Activated CD4-positive, CD25-positive, alpha-beta regulatory T cell treated with anti-CD3 and anti-CD28 coated beads, Interleukin-2, amount 50 U/mL, for 72 hours (primary cell): ENCODE measurements at places on chromosomes 11 and 22.
A peak's percentile ranks its signal among the peaks of the same experiment; 100 is the strongest.

DNA sequence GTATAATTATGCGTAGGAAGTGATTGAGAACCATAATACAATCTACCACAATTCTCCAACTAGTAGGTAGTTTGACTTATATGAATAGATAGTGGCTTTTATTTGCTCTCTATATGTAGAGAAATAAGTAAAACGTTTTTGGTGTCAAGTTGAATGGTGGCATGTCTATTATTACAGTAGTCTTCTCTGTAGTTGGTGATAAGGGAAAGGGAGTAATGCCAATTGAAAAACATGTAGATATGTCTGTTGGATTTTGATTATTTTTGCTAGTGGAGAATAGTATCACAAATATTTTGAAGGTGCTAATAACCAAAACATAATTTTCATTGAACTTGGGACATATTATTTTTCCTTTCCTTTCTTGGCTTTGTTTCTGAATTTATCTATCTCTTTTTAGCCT is 17.5 kb downstream of the FBXO7 start:
- DNase-seq: no peak

- DNase-seq: no peak
Observed at GRCh38 chr11:72534371-72535193, 100.3 kb upstream of the CLPB start.

DNA sequence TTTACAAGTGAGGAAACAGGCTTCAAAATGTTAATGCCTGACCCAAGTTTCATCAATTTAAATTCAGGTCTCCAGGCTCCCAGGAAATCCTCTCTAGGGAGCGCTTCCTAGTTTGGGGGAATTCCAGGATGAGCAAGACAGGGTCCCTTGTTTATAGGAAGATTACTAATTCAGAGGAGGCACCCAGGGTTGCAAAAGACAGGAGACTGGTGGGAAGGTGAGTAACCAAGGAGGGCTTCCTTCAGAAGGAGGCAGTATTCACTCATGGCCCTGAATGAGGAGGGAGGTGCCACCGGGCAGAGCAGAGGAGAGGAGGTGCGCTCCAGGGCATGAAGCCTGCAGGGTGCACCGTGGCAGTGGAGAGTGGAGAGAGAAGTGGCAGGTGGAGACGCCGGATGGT is 1.6 kb downstream of the TMEM132A start:
- DNase-seq: no peak

DNA sequence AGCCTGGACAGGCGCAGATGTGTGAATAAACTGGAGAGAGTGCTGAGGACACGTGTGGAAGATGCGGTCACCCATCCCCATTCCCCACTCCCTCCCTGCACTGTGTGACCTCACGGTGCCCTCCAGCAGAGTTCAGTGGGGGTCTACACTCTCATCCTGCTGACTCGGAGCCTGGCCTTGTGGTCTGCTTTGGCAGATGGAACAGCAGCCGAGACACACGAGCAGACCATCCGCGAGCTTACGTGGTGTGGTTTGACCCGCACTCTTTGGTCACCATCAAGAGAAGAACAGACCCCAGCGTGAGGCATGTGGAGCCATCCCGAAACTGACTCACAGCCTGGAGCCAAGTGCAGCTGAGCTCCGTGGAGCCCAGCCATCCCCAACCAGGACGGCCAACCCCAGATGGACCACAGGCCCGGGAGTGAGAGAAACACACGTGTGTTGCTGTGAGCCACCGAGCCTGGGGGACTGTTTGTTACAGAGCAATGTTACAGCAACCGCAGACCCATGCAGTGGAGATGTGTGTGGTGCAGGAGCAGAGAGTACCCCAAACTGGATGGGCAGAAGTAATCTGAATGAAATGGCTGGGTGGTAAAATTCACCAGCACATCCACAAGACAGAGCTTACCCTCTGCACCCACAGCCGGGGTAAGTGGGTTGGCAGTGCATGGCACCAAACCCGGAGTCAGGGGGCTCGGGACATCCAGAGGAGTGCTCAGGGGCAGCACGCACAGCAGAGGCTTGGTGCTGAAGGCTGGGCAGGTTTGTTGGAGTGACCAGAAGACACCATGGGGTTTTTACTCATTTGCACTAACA is 90.7 kb downstream of the RTL6 start:
- DNase-seq: no peak

- DNase-seq: no peak
Observed at GRCh38 chr22:48192920-48193319, 1430.5 kb downstream of the TBC1D22A start.

DNA sequence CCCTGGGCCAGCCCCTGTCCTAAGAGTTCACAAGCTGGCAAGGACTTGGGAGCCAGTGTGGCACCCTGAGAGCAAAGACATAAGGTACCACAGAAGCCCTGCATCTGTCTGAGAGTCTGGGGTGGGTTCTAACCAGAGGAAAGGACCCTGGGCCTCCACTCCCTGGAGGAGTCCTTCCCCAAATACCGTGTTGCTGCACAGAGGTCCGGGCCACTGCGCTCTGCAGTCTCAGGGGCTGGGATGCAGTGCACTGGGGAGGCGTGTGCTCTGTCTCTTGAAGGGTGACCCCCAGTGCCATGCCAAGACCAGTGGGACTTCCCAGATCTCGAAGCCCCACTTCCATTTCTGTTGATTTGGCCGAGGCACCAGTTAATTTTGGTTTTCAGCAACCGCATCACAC is 4.3 kb upstream of the SH3BP1 start:
- no peak for DNase-seq

DNA sequence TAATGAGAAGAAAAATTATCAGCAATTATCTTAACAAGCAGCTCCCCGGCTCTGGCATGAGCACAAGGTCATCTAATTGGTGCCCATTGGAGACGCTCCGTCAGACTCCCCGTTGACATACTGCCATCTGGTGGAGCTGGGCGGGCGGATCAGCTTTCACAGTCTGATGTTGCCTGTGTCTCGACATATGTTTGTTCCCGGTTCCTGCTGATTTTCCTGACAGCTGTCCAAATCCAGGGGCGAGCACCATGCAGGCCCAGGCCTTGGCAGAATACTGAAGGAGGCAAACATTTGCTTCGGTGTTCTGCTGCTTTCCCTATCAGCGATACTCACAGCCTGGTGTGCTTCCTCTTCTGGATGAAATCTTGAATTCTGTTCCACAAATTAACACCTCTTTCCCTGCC is 43.8 kb upstream of the BARX2 start:
- peak; percentile 62 for DNase-seq

DNA sequence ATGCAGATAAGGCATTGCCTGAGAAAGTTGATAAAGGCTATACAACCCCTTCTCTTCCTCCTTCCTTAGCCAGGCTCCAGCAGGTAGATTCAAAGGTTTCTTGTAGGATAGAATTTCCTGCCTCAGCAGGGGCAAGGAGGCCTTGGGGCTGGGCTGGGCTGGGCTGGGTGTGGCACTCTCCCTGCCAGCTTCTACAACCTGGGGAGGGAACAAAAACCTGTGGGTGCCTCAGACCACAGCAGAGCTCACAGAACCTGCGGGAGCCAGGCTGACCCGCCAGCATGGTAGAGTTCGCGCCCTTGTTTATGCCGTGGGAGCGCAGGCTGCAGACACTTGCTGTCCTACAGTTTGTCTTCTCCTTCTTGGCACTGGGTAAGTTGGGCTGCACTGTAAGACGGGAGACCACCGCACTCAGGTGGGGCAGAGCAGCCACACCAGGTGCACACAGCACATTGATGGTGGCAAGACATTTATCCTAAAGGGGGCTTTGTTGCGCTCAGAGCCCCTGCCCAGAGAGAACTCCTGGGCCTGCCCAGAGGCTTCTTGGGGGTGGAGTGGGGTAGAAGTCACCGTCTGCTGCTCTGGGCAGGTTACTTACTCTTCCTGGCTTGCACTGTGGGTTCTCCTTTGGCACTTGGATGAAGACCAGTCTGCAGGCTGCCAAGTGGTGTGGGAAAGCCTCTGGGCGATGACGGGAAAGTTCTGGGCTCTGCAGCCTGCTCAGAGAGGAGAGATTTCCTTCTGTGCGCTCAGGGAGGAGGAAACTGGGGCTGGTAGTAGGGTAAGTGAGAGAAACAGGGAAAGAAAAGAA is at the start of gene MOGAT2:
MOGAT2 (plus strand) TSS at position 231 of the 811 bp plus-strand sequence; CDS start at position 282, 51 bp downstream.
- no peak for DNase-seq

DNA sequence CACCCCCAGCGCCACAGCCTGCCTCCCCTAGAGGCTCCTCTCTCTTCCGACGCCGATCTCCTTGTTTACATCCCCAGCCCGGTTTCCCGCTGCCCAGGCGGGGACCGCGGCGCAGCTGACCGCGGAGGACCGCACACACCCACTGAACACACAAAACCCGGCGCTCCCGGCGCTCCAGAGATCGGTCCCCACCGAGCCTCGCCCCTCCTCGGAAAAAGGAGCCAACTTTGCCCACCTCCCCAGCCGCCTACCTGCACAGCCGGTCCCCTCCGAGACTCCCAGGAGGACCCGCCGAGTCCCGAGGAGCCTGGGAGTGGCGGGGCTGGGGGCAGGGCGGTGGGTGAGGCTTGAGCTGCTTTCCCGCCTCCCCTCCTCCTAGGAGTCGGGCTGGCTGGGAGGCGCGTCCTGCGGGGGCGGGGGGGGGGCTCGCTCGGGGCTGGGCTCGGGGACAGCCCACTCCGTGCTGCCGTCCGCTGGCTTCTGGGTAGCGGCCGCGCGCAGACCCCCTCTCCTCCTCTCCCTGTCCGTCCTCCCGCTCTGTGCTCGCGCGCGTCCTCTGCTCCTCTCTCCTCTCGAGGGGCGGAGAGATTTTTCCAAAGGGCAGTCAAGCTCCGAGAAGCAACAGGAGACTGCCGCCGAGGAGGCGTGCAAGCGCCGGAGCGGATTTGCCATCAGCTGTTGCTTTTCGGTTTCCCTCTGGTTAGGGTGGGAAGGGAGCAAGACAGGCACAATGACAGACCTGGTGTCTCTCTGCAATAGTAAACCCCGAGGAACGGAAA is at the start of gene FXYD6:
FXYD6 (minus strand) TSS at position 318 of the 779 bp plus-strand sequence. CDS start 33,882 bp downstream, outside the sequence.
- no peak for DNase-seq

DNA sequence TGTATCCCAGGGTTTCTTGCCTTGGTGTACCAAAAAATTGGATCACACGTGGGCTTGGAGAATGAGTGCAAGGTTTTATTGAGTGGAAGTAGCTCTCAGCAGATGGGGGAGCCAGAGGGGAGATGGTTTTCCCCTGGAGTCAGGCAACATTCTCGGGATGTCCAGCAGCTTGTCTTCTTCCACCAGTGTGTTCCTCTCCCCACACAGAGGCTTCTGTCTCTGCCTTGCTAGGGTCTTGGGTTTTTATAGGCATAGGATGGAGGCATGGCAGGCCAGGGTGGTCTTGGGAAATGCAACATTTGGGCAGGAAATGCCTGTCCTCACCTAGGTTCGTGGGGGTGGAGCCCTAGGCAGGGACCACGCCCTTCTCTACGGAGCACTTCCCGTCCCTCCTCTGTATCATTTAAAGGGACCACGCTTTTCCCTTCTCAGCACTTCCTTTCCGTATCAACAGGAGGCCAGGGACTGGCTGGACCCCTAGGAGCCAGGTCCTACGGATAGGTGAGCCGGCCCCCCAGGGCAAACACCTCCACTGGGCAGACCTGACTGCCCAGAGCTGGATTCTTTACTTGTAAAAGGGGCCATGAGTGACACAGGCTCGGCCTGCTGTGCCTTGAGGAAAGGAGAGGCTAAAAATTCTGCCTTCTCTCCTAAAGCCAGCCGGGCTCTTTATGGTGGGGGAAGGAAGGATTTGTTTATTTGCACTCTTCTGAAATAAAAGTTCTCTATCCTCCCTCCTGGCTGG is 55.3 kb upstream of the CCDC188 start:
- peak; percentile 69 for DNase-seq

GRCh38 chr22:46351767-46352166 is 16.3 kb downstream of the TRMU start:
- no peak for DNase-seq

DNA sequence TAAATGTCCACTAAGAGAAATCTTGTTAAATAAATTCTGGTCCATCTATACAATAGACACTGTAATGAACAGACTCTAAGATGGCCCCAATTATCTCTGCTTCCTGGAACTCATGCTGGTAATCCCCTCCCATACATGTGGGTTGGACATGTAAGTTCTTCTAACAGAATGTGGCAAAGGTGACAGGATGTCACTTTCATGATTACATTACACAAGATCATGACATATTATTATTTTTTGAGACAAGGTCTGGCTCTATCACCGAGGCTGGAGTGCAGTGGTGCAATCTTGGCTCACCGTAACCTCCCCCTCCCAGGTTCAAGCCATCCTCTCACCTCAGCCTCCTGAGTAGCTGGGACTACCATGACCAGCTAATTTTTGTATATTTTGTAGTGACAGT is 14.6 kb upstream of the NDUFC2 start:
- DNase-seq: no peak

DNA sequence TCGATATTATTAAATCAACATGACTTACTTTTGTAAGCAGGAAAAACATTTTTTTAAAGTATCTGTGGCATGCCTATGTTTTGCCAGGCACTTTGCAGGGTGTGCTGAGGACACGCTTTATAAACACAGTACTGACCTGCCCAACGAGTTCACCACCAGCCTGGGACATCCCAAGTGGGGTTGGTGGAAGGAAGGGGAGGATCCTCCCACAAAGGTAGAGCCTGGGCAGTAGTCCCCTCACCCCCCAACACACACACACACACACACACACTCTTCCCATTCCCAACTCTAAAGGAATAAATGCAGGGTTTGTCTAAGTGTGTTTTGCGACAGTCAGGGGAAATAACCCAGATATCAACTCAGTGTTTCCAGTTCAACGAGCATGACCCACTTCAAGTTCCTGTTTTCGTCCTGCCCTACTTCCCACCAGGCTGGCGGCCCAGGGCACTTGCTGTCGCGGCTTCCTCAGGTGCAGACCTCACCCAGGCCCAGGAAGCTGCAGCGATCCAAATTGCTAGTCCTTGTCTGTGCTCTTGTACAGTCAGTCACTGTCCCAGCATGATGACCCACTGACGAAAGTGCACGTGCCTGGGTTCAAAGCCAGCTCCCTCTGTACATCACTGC is 3.1 kb downstream of the CERK start:
- DNase-seq: peak; percentile 46

GRCh38 chr11:125086633-125087296 is 23.7 kb downstream of the SLC37A2 start:
- DNase-seq: no peak

DNA sequence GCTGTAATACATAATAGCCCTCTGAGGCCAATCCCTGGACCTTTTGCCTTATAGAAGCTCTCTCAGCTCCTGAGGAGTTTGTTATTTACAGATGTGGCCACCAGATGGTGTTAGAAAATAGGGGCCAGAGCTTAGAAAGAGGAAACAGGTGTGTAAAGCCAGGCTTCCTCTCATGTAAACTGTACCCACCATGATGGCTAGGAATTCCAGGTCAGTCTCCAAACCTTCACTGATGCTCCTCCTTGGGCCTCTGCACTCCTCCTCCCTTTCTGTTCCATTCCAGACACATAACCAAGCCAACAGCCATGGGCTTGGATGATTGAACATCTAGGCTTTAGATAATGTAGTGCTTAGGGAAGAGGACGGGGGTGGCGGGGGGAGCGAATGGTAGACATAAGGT is 39.7 kb downstream of the USP35 start:
- no peak for DNase-seq
